ENCODE measurements at places on chromosomes 13 and 19.

- peak; percentile 71 for DNase-seq
Observed at GRCh38 chr13:36420437-36420891, 11.8 kb upstream of the CCNA1 start.

DNA sequence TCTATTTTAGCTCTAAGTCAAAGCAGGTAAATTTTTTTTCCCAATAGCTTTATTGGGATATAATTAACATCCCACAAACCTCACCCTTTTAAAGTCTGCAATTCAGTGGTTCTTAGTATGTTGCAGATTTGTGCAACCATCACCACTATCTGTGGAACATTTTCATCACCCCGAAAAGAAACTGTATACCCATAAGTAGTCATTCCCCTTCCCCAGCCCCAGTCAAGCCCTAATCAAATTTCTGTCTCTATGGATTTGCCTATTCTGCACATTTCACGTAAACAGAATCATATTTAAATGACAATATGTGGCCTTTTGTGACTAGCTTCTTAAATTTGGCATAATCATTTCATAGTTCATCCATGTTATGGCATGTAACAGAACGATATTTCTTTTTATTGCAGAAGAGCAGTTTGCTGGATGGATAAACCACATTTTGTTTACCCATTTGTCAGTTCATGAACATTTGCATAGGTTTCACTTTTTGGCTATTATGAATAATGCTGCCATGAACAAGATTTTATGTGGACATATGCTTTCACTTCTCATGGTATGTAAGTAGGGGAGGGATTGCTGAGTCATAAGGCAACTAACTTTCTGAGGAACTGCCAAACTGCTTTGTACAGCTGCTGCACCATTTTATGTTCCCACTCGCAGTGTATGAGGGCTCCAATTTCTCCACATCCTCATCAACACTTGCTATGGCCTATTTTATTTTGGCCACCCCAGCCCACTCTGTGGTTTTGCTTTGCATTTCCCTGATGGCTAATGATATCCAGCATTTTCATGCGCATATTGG is 10.9 kb downstream of the SLC46A3 start:
- no peak for DNase-seq

DNA sequence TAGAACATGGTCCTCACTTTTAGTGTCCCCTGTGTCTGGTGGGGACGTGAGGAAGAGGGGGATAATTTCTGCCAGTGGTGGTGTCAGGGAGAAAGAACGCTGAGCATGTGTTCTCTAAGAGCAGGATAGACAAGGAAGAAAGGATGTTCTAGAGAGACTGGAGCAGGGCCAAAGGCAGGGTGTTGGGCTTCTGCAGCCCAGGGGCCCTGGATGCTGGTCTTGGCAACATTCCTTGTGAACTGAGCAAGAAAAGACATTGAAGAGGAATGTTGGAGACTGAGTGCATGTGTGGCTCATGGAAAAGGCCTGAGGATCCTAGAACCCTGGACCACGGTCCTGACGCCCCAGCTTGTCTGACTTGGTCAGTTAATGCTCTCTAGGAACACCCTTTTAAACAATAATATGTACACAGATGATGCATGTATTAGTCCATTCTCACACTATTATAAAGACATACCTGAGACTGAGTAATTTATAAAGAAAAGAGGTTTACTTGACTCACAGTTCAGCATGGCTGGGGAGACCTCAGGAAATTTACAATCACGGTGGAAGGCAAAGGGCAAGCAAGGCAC is 33.6 kb upstream of the SLC10A2 start:
- no peak for DNase-seq

DNA sequence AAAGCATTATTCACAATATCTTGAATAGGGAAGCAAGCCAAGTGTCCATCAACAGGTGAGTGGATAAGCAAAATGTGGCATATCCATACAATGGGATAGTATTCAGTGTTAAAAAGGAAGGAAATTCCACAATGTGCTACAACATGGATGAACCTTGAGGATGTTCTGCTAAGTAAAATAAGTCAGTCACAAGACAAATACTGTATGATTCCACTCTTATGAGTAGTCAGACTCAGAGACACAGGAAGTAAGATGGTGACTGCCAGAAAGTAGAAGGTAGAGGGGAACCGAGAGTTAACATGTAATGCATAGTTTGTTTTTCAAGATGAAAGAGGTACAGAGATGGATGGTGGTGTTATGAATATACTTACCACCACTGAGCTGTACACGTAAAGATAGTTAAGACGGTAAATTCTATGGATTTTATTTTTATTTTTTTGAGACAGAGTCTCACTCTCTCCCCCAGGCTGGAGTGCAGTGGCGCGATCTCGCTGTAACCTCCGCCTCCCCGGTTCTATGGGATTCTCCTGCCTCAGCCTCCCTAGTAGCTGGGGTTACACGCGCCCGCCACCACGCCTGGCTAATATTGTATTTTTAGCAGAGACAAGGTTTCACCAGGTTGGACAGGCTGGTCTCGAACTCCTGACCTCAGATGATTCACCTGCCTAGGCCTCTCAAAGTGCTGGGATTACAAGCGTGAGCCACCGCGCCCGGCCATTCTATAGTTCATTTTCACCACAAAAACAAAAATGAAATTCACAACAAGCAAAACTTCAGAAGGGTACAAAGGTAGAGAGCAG is 1.0 kb upstream of the CHAMP1 start:
- DNase-seq: peak; percentile 11

- peak; percentile 19 for DNase-seq
Observed at GRCh38 chr19:10085641-10086590, at the start of gene SHFL. SHFL (plus strand) TSS chr19:10086317; CDS start chr19:10086428, 111 bp downstream.

GRCh38 chr13:98584668-98585397 is 7.9 kb upstream of the STK24 start:
- no peak for DNase-seq

GRCh38 chr19:16882146-16882545 is 6.7 kb upstream of the F2RL3 start:
- no peak for DNase-seq

GRCh38 chr19:18502638-18503294 is 19.1 kb downstream of the ELL start:
- DNase-seq: no peak

DNA sequence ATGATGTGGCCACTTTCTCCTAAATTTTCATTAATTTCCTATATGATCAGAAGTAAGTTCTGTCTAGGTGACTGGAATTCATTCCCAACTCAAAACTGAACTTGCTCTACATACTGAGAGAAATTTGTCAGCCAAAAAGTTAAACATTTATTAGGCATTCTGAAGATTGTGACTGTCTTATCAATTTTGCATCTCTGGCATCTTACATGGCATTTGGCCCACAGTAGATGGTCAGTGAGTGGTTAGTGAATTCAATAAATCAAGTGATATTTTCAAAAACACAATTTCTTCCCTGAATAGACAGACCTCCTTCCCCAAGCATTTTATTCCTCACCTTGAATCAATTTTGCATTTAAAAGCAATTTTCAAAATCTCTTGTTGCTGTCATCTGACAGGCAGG is 363.2 kb upstream of the NBEA start:
- DNase-seq: no peak

GRCh38 chr19:2191456-2192310 is 27.9 kb downstream of the DOT1L start:
- no peak for DNase-seq

- no peak for DNase-seq
Observed at GRCh38 chr13:51342706-51343105, 3.2 kb downstream of the SERPINE3 start.

All from NCI-H1092 treated with DMSO at 0.1 percent for 48 hours (cell line).